ENCODE measurements at places on chromosomes 16 and 17.
A peak's percentile ranks its signal among the peaks of the same experiment; 100 is the strongest.

DNA sequence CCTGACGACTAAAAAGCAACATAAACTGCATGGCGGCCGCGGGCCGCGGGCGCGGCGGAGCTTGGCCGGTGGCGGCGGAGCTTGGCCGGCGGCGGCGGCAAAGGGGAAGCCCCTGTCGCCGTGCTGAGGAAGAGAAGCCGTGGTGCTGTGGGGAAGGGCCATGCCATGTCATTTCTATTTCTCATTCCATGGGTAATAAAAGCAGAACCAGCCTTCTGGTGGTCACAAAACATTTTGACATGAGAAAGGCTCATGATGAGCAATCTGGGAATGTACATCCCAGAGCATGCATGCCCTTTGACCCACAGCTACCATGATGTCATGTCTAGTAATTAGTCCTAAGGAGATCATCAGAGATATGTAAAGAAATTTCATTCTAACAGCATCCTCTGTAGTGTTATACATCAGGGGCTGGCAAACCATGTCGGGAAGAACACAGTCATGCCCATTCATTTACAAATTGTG, 23.9 kb upstream of the HEATR6 start:
- DNase-seq, result no peak

DNA sequence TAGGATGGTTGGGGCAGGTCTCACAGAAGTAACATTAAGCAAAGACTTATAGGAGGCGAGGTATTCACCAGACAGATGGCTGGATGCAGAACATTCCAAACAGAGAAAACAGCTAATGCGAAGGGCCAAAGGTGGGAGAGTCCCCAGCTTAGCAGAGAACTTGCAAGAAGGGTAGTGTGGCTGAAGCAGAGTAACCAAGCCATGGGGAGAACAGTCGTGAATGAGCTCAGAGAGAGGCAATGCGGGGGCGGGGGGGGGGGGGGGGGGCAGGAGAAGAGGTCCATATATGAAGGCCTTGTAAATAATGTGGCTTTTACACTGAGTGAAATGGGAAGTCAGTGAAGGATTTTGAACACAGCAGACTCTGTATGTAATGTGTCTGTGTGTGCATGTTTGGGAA, 81.3 kb downstream of the SMG6 start:
- no peak for DNase-seq

GRCh38 chr17:76725580-76726230, 701 bp downstream of the JMJD6 start:
- DNase-seq, result peak; percentile 64

DNA sequence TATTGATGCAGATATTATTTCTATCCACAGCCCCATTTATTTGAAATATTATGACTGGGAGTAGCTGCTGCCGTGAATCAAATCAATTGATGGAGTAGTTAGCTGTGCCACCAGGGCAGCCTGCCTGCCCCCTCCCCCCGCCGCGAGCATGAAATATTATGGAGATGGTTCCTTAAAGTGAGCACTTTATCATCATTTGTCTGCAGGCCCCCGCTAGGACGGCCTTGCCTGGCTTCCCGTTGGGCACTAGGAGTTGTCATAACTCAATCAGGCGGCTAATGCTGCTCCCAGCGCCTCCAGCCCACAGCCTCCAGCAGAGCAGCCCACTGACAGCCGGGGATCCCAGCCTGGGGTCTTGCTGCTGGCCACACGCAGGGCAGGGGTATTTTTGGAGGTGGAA, 173.9 kb downstream of the SALL1 start:
- DNase-seq, result no peak

DNA sequence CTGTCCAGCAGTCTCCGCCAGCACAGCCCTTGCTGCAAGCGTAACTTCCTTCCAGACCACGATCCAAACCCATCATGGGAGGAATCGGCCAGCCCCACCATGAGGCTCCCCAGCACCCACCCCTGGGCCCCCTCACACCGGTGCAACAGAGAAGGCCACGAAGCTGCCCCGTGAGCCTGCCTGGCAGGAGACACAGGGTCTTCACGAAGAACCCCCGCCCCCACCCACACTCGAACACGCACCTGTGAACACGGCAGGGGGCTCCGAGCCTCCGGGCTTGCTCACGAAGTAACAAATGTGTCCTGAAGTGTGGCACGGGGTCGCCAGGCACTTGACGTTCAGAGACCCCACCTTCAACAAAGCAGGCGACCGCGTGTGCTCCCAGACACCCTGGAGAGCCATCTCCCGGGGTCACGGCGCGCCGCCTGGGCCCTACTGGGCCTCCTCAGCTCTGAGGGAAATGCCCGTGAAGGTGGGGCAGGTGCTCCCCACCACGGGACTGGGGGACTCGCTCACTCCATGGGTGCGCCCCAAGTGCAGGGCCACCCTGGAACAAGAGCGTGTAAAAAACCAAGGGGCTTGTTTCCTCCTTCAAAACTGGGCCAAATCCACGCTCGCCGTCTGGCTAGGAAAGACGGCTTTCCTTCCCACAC, 7.6 kb downstream of the HAGH start:
- DNase-seq, result no peak

GRCh38 chr17:49549311-49549605, 26.4 kb upstream of the NXPH3 start:
- no peak for DNase-seq

DNA sequence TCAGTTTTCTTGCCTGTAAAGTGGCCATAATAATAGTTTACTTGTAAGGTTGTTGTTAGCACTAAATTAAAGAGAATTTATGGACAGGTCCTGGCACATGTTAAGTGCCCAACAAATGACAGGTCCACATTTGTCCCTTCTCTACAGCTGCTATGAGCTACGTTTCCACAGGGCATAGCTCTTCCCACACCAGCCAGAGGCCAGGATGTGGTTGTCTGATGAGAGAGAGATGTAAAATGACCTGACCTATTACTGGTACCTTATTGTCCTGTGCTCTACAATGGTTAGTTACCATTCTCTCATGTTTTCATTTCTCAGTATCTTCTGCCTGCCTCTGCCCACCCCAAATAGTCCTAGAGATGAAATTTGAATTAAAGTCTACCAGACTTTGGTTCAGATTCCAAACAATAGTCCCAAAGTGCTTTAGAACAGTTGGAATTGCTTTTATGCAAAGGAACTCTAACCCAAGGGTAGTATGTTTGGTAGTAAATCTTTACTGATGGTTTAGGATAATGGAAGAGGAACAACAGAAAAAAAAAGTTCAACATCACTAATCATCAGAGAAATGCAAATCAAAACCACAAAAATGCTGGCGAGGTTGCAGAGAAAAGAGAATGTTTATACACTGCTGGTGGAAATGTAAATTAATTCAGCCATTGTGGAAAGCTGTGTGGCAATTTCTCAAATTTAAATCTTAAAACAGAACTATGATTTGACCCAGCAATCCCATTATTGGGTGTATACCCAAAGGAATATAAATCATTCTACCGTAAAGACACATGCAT, 57.1 kb upstream of the ANKFN1 start:
- DNase-seq, result no peak

GRCh38 chr16:79691007-79691406, 90.5 kb upstream of the MAF start:
- no peak for DNase-seq

- no peak for DNase-seq
These were observed 5.0 kb downstream of the SKA2 start for GRCh38 chr17:59149841-59150511.

DNA sequence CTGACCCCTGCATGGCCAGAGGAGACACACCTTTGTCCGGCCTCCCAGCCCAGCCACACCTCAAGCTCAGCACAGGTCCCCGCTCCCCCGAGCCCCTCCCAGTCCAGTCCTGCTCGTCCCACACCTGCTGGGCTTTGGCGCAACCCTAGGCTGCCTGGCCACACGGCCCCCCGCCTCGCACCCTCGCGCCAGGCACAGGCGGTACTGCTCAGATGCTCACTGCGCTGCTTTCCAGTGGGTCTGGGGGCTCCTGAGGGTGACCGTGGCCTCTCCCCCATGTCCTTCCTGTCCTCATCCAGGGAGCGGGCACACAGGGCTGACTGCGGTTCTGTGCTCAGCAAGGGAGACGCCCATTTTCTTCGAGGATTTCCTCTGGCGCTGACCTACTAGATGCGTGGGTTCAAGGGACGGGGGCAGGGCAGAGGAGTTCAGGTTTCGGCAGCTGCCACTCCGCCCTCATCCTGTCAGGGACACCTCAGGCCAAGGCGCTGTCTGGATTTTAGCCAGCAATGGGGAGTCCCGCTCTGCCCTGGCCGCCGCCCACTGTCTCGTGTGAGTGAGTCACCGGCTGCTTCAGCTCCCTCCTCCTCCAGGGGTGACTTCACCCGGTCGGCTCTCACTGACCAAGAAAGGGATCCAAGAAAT, 118.0 kb upstream of the ZNF469 start:
- no peak for DNase-seq

DNA sequence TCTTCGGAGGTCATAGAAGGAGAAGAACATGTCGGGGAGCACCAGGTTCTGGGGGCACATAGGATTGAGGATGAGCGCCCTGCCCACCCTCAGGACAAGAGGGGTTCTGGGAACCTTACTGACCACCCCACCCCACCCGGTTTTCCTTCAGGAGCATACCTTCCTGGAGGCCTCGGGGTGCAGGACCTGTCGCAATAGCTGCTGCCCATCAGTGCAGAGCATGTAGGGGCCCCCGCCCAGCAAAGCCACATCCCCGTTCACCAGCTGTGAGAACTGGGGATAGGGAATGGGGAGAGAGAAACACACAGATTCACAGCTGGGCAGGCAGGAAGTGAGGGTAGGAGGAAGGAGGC, 2.1 kb downstream of the ESRP2 start:
- DNase-seq, result no peak

GRCh38 chr17:60075981-60076380, 2.7 kb downstream of the HEATR6 start:
- no peak for DNase-seq

GRCh38 chr17:57985675-57985974, 2.4 kb downstream of the VEZF1 start:
- DNase-seq, result no peak

- no peak for DNase-seq
These were observed 86.6 kb upstream of the NETO2 start for GRCh38 chr16:47230296-47230695.

GRCh38 chr16:79339863-79340262, 260.7 kb downstream of the MAF start:
- DNase-seq, result no peak

- DNase-seq, result no peak
These were observed 145.7 kb upstream of the CACNG5 start for GRCh38 chr17:66689221-66689620.

GRCh38 chr16:23365602-23366240, 63.6 kb downstream of the SCNN1B start:
- DNase-seq, result no peak

- no peak for DNase-seq
These were observed 79.6 kb upstream of the ATP2A3 start for GRCh38 chr17:4043862-4044261.

- no peak for DNase-seq
These were observed 515.3 kb upstream of the CA10 start for GRCh38 chr17:52673791-52674190.

GRCh38 chr17:83144421-83145357, 65.3 kb downstream of the METRNL start:
- no peak for DNase-seq

GRCh38 chr16:86010680-86011141, 111.7 kb downstream of the IRF8 start:
- no peak for DNase-seq

GRCh38 chr16:49419006-49419405, 45.4 kb downstream of the C16orf78 start:
- no peak for DNase-seq

DNA sequence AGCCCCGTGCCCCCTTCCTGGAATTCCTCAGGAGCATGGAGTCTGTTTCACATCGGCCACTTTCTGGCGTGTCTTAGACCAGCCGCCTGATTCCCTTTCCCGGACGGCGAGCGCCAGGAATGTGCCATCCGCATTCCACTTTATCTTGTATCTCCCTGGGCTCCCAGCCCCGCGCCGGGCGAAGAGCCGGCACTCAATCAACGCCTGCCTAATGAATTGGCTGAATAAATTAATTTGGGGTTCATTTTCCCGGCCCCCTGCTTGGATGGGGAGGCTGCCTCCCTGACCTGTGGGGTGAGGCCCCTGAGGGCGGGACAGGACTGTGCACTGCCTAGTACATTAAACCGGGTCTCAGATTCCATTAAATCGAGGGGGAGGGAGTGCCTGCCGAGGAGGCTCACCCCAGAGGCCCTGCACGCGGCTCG, 282.3 kb upstream of the TNRC6C start:
- DNase-seq, result no peak

GRCh38 chr17:6075050-6075449, 4.9 kb downstream of the WSCD1 start:
- DNase-seq, result no peak

DNA sequence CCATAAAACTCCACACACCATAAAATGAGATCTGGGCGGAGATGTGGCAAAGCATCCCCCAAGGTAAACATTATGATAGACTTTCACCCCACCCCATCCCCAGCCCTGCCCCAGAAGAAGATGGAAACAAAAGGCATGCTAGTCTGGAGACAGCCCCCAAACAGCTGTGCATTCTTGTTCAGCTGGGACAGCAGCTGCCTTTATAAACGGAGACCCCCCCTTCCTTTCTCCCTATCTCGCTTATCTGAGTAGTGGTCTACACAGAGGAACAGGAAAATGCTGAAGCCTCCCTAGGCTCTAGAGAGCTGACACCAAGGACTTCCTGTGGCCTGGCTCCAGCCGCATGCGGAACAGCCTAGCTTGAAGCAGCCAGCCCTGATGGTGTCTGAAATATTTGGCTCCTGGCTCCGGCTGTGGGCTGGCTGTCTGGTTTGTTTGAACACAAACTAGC, 190.3 kb upstream of the ANKFN1 start:
- DNase-seq, result no peak

GRCh38 chr17:62995377-62995885, 29.4 kb downstream of the TANC2 start:
- peak; percentile 38 for DNase-seq

- DNase-seq, result no peak
These were observed 9.3 kb downstream of the YWHAE start for GRCh38 chr17:1390432-1391367.

DNA sequence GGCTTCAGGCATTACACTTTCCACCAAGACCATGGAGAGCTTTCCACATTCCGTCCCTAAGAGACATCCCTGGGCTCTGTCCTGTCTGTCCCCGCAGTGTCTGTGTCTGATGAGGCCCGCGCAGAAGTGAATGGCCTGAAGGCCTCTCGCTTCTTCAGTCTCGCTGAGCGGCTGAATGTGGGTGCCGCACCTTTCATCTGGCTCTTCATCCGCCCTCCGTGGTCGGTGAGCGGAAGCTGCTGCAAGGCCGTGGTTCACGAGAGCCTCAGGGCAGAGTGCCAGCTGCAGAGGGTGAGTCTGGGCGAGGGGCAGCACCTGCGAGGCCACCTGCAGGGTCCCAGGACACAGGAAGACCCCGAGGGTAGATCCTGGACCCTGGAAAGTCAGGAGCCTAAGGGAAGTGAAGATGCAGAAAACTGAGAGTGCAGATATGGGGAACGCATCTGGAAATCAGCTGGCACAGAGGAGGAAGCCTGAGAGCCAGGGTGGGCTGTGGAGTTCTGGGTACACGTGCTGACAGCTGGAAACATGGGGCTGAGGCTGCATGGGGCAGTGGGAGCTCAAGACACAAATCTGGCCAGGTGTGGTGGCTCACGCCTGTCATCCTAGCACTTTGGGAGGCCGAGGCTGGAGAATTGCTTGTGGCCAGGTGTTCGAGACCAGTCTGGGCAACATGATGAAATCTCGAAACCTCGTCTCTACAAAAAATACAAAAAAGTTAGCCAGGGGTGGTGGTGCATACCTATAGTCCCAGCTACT, 8.0 kb downstream of the CCNF start:
- DNase-seq, result no peak
